Nucleus accumbens (tissue), 56 donors: ENCODE measurements at places on chromosomes 7 and 10.
A peak's percentile ranks its signal among the peaks of the same experiment; 100 is the strongest.

DNA sequence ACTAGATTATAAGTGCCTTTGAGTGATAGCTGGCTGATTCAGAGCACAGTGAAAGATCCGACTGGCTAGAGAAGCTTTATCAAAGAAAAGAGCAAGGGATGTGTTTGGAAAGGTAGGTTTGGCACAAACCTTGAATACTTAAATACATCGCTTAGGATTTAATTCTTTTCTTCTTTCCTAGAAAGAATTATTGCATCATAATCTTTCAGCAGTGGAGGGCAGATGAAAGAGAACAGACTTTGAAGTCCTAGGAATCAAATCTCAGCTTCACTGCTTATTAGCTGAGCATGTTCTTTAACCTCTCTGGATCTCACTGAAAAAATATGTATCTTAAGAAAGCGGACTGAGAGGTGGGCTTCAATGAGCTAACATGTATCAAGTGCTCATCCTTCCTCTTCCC, 122.8 kb downstream of the ZNF365 start:
- no peak for DNase-seq

- no peak for DNase-seq
Measured at GRCh38 chr10:60032723-60033122, 126.4 kb upstream of the CCDC6 start.

GRCh38 chr7:143426479-143427142, 16.6 kb upstream of the TAS2R60 start:
- no peak for DNase-seq

DNA sequence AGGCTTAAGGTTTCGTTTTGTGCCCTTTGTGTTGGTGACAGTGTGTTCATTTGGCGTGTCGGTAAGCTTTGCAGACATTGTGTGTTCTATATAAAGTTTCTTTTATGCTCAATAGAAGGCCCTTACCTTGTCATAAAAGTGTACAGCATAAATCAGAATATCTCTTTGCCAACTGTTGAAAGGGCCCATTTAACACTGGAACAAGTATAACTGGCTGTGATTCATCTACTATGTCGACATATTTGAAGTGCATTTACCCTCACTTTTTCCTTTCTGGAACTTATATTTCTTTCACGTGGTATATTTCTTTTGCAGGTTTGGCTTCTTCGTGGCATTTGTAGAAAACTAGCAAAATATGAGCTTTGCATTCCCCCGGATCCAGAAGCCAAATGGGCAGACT, 32.7 kb downstream of the EEPD1 start:
- DNase-seq: no peak

DNA sequence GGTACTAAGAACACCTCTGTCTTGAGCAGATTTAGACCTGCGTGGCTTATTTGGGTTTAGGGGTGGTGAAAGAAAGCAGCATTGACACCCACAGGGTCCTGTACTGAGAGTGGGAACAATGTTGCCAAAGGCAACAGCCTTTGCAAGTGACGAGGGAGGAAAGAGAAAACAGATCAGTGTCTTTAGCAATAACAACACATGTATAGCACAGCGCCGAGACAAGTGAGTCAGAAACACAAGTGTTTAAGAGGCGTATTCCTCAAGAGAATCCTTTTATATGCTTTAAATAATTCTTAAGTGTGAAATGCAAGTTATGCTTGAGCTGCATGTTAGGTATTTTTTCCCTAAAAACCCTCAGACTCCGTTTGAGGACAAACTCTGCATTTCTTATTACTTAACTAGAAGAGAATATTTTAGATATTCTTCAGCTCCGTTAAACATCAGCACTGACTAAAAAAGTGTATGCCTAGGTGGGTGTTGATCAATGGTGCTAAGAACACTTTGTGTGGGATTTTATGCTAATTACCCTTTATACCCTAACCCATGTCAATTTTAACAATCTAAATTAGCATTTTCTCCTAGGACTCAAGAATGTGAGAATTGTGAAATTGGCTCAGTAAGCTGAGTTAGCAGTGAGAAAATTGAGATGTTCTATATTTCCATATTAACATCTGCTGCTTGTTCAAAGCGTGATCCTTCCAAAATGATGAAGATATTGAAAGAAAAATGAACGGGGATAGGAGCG, 1095.4 kb upstream of the CELF2 start:
- peak; percentile 2 for DNase-seq

GRCh38 chr7:151926336-151926712, 29.9 kb upstream of the GALNTL5 start:
- no peak for DNase-seq

DNA sequence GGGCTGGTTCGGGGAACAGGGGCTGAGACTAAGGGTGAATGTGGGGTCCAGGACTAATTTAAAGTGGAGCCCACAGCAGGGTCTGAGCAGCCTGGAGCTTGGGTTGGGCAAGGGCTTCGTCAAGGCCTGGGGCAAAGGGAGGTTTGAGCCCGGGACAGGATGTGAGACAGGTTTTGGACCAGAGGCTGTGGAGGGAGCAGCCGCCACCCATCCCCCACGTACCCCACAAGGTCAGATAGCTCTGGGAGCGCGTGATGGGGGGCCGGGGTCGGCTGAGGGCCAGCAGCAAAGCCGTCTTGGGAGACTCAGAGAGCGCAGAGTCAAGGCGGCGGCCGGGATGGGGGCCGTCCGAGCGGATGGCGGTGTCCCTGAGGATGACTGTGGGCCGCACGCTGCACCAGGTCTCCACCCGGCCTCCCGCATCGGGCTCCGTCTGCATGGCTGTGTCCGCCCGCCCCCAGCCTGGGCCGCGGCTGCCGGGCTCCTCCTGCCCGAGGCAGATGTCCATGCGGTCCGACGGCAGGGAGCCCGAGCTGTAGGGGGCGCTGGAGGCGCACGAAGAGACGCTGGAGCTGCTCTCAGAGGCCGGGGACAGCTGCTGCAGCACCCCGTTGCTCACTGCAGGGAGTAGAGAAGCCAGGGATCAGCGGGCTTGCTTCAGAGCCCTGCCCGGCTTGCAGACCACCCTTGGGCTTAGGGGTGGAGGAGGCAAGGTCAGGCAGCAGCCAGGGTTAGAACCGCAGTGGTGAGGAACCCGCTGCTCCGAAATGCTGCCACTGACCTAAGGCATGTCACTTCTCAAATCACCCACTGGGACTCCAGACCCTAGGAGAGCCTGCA, 12.1 kb downstream of the PDZD7 start:
- peak; percentile 60 for DNase-seq

GRCh38 chr7:93055543-93056107, 62.2 kb downstream of the SAMD9 start:
- no peak for DNase-seq

GRCh38 chr10:100330079-100330478, at the start of gene PKD2L1:
PKD2L1 (minus strand) TSS chr10:100330228; CDS start chr10:100330103, 125 bp downstream.
- DNase-seq: no peak

- no peak for DNase-seq
Measured at GRCh38 chr10:114767101-114767985, 54.2 kb upstream of the FHIP2A start.

- no peak for DNase-seq
Measured at GRCh38 chr7:26554952-26555351, 263.3 kb downstream of the SNX10 start.

- DNase-seq: no peak
Measured at GRCh38 chr7:77563275-77563674, 26.2 kb downstream of the PTPN12 start.

GRCh38 chr7:5677538-5678294, 103.7 kb downstream of the RNF216 start:
- DNase-seq: peak; percentile 50

- no peak for DNase-seq
Measured at GRCh38 chr10:93384006-93384405, 98.1 kb downstream of the MYOF start.

DNA sequence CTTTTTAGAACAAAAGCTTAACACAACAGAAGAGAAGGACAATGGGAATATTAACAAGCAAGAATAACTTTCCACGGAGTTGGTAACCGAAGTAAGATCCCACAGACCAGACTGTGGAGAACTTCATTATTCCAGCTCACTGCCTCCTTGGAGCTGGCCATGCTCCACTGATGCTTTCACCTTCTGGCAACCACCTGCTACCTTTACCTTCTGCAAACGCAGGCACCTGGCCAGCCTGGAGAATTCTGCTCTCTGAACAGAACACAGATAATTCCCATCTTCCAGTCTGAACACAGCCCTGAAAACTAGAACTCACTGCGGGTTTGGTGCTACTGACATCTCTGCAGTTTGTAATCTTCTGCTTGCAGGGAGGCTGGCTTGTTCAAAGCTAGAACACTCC, 66.5 kb downstream of the JAZF1 start:
- no peak for DNase-seq

DNA sequence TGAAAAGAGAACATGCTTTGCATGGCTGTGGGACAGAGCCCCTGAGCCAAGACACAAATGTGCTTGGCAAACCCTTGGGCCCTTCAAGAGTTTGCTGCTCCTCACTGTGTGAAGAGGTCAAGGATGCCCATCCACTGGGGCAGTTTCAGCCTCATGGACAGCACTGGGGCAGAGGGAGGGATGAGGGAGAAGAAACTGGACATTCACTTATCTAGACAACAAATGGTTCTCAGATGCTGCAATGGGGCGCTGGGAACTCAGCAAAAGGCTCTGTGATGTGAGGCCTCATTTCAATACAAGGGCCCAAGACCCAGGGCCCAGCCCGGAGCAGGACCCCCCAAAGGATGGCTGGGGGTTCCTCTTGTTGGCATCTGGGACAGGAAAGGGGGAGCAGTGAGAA, 49.1 kb downstream of the EBF3 start:
- DNase-seq: no peak

GRCh38 chr7:135759532-135759931, 10.9 kb upstream of the FAM180A start:
- no peak for DNase-seq

DNA sequence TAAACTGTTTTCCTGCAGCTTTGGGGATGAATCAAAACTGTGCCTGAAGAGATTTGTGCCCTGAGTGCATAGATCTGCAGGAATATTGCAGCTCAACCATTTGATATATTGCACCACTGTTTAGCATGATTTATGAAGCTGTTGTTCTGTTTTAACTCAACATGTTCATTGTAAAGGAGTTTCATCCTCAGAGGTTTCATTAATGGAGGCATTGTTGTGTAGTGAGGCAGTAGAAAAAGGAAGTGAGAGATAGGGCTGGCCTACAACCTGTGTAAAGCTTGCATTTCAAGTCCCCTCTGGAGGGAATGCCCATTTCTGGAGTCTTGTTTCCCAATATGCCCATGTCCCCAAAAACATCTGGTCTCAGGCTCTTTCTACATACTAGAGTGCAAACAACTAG, 67.5 kb downstream of the DNAJC12 start:
- DNase-seq: no peak

DNA sequence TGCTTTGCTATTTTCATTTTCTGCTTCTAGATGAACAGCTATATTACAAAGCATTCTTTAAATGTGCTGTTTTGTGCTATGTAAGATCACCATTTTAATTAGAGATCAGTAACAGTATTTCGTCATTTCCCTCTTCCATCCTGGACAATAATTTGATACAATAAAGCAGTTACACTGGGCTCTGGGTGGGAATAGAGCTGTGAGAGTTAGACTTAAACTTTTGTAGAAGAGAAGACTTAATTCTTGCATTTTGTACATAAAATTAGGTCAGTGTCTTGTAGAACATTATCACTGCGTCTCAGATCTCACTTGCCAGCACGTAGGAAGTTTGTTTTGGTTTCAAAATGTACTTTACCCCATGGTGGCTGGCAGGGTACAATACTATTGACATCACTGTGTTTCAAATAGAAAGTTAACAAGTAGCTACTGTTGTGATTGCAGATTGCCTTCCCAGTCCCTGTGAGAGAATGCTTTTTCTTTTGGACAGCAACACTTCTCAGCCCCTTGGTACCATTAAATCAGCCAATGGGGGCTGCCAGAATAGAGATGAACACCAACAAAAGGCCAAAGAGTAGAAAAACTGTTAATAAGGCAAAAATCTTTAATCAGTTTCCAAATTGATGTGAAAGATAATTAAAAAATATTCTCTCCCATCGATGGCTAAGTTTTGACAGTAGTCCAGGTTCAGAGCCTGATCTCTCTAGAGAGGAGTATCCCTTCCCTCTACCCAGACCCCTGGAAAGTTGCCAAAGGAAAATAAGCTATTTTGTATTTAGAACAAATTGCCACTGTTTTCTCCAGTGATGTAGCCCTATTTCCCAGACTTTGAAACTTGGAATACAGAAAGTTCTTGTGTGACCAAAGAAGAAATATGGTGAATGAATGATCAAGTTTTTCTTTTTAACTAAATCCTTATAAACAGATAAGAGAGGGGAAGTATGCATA, 35.1 kb downstream of the SMNDC1 start:
- DNase-seq: no peak

DNA sequence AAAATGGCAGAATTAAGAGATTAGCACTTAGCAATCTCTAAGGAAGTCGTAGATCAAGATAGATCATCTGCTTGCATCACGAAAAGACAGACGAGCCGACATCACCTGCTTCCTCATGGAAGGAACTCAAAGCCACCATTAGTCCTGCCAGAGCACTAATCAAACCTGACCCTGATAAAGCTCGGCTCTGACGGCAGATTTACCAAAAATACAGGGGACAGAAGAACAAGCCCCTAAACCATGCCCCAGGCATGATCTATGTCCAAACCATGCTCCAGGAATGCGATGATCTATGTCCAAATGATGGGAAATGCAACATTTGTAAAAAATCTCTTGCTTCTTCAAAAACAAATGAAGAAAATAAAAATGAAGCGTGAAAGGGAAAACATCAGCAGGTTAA, 182.8 kb downstream of the TCERG1L start:
- no peak for DNase-seq

- DNase-seq: no peak
Measured at GRCh38 chr10:12801214-12802087, 200.1 kb downstream of the CCDC3 start.

DNA sequence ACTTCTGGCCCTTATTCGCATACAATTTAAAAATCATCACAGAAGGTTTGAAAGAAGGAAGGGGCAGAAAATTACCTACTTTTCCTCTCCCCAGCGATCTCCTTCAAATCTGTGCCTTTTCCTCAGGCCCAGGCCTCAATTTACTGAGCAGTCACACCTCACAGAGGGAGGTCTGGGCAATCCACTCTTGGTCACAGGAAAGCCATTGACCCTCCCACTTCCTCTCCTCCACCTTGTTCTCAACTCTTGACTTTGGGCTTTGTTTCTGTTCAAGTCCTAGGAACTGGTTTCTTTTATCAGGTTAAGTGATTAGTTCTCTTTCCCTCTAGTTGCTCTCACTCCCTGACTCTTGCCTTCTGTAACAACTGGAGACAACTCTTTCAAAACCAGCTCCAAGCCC, 37.0 kb upstream of the ATRNL1 start:
- DNase-seq: no peak
